Activated CD4-positive, alpha-beta memory T cell treated with anti-CD3 and anti-CD28 coated beads, Interleukin-2, amount 10 ng/mL, durations not matched to agents 7 days and 5 days (primary cell): ENCODE measurements at places on chromosomes 12 and 14. TPM values are rescaled to one million over a fixed set of nuclear protein-coding genes. Genes with fewer than 3 reads are reported as not detected.
A peak's percentile ranks its signal among the peaks of the same experiment; 100 is the strongest.

GRCh38 chr12:1047898-1048660 is 57.1 kb downstream of the ERC1 start:
- H3K4me3 ChIP-seq = no peak overlapping the region
- no peak for DNase-seq
- H3K27ac ChIP-seq = no peak overlapping the region
- H3K4me1 ChIP-seq = peaks cover 9% of the 10 kb centered on the region
- H3K36me3 ChIP-seq = peaks cover 2% of the 10 kb centered on the region

DNA sequence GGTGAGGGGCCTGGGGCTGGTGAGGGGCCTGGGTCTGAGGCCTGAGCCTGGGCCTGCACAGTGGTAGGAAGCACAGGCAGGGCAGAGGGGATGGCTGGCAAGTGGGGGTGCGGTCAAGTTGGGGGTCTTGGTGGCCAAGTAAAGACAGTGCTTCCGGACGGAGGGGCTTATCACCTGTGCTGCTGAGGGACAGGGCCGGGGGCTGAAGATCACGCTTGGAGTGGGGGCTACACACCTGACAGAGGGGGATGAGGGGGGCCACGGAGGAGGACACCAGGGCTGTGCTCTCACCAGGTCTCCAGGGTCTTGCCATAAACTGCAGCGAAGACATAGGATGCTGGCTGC is 12.2 kb downstream of the TEDC1 start:
- H3K27ac ChIP-seq = no peak overlapping the region
- DNase-seq = no peak
- peaks cover 5% of the 10 kb centered on the region for H3K4me1 ChIP-seq

GRCh38 chr14:59251811-59252771 is 63.6 kb downstream of the DAAM1 start:
- H3K4me3 ChIP-seq = no peak overlapping the region
- DNase-seq = no peak
- no peaks in the 10 kb centered on the region for H3K4me1 ChIP-seq
- no peaks in the 10 kb centered on the region for H3K27me3 ChIP-seq
- H3K27ac ChIP-seq = no peak overlapping the region

The KRT85 gene
- not detected for total RNA-seq

- peaks cover 11% of the 10 kb centered on the region for H3K27me3 ChIP-seq
- peaks cover 3% of the 10 kb centered on the region for H3K4me1 ChIP-seq
- H3K36me3 ChIP-seq = no peaks in the 10 kb centered on the region
- H3K27ac ChIP-seq = no peak overlapping the region
- H3K4me3 ChIP-seq = no peak overlapping the region
Observed at GRCh38 chr12:97148941-97149559, 242.0 kb downstream of the NEDD1 start.

- H3K4me1 ChIP-seq = no peaks in the 10 kb centered on the region
- DNase-seq = no peak
- H3K4me3 ChIP-seq = no peak overlapping the region
- H3K27me3 ChIP-seq = peaks cover 6% of the 10 kb centered on the region
- no peaks in the 10 kb centered on the region for H3K36me3 ChIP-seq
Observed at GRCh38 chr12:2745655-2746054, 49.1 kb upstream of the FKBP4 start.

The KCNK13 gene
- 0.18 TPM for total RNA-seq

The LHX5 gene
- not detected for total RNA-seq

- no peak for DNase-seq
- H3K27ac ChIP-seq = no peak overlapping the region
- H3K4me3 ChIP-seq = no peak overlapping the region
- H3K4me1 ChIP-seq = peaks cover 12% of the 10 kb centered on the region
Observed at GRCh38 chr12:6228535-6229223, 28.5 kb downstream of the CD9 start.

- peaks cover 10% of the 10 kb centered on the region for H3K4me1 ChIP-seq
- H3K27ac ChIP-seq = no peak overlapping the region
- DNase-seq = no peak
- H3K36me3 ChIP-seq = no peaks in the 10 kb centered on the region
- no peak overlapping the region for H3K4me3 ChIP-seq
Observed at GRCh38 chr12:116707751-116708150, 30.1 kb downstream of the SPRING1 start.

The EIF5 gene
- total RNA-seq = 197 TPM

DNA sequence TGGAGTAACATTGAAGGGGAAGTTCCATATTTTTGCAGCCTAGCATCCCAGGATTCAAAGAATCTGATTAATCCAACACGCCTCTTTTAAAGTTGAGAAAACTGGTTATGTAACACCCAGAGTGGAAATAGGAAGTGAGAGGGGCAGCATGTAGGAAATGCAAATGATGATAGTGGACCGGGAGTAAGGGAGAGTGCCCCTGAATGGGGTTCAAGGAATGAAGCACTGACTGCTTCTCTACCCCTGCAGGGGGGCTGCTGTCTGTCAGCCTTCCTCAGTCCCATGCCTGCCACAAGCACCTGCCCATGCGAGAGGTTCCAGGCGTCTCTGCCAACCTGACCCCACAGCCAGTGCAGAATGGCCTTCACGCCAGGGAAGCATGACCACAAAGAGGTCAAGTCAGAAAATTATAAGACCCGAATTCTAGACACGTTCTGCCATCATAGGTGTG is 126.5 kb upstream of the CCND2 start:
- peak overlapping the region; percentile 52 for H3K4me3 ChIP-seq
- peaks cover 91% of the 10 kb centered on the region for H3K4me1 ChIP-seq
- H3K36me3 ChIP-seq = peaks cover 17% of the 10 kb centered on the region
- no peaks in the 10 kb centered on the region for H3K27me3 ChIP-seq

DNA sequence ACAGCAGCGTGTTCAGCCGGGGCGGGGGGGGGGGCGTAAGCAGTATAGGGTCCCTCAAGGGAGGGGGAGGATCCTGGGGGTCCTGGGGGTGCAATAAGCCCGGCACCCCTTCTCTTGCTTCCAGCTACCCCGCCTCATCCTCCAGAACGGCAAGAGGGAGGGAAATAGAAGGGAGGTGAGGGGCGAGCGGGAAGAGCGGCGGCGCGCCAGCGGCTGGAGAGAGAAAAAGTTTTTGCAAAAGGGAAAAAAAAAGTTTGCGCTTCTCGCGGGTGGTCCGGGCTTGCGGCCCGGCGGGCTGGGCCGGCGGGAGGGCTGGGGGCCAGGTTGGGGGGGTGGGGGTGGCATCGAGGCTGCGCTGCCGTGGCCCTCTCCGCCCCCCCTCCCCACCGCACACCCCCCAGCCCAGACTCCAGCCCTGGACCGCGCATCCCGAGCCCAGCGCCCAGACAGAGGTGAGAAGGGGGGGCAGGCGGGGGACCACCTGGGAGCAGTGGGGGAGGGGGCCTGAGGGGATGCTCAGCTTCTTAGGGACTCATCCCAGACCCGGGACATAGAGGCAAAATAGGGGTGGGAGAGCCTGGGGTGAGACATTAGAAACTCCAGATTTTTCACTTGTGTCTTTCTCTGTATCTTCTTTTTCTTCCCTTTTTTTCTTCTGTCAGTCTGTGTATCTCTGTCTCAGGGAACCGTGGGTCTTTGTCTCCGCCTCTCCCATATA is at the start of gene GLI1:
GLI1 (plus strand) TSS at position 36 of the 718 bp plus-strand sequence. CDS start 3,907 bp downstream, outside the sequence.
- peaks cover 66% of the 10 kb centered on the region for H3K4me1 ChIP-seq
- no peaks in the 10 kb centered on the region for H3K36me3 ChIP-seq
- peak within 1 kb of the TSS; percentile 93 for H3K4me3 ChIP-seq
- peaks cover 23% of the 10 kb centered on the region for H3K27me3 ChIP-seq

GRCh38 chr12:84507956-84508850 is 404.4 kb downstream of the SLC6A15 start:
- H3K27ac ChIP-seq = no peak overlapping the region
- no peaks in the 10 kb centered on the region for H3K4me1 ChIP-seq
- H3K4me3 ChIP-seq = no peak overlapping the region
- no peaks in the 10 kb centered on the region for H3K36me3 ChIP-seq
- H3K27me3 ChIP-seq = no peaks in the 10 kb centered on the region

GRCh38 chr12:119153477-119154434 is 25.0 kb upstream of the HSPB8 start:
- DNase-seq = no peak
- H3K4me1 ChIP-seq = no peaks in the 10 kb centered on the region
- H3K36me3 ChIP-seq = no peaks in the 10 kb centered on the region

GRCh38 chr12:113688313-113688712 is 216.6 kb upstream of the LHX5 start:
- H3K4me1 ChIP-seq = no peaks in the 10 kb centered on the region
- no peaks in the 10 kb centered on the region for H3K36me3 ChIP-seq
- H3K27ac ChIP-seq = no peak overlapping the region
- H3K27me3 ChIP-seq = no peaks in the 10 kb centered on the region

- peaks cover 18% of the 10 kb centered on the region for H3K27me3 ChIP-seq
- no peak for DNase-seq
- H3K4me1 ChIP-seq = no peaks in the 10 kb centered on the region
- H3K36me3 ChIP-seq = no peaks in the 10 kb centered on the region
- no peak overlapping the region for H3K27ac ChIP-seq
Observed at GRCh38 chr14:95817271-95817670, 59.4 kb upstream of the TUNAR start.

DNA sequence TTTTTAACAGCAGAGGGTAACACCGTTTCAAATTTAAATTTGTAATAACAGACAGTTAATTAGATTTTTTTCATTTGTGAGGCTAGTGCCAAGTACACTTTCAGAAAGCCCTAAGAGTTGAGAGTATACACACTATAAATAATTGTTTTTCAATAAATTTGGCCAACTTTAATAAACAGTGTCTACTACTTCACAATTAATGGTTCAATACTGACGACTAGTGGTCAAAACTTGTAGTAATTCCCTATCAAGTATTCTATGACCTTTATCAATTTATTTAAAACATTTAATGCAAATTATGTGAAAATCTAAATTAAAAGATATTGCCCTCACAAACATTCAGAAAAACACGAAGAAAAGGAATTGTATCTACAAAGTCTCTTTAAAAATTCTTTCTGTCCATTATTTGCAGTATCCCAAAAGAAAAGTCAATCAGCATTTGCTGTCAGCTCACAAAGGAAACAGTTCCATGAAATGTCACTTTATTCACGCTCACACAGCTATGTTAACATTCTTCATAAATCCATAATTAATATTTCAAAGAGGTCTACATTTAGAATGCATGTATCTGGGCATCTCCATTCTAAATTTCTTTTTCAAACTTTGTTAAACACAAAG is 91.2 kb downstream of the CEP128 start:
- no peak for DNase-seq
- no peaks in the 10 kb centered on the region for H3K4me1 ChIP-seq
- H3K27ac ChIP-seq = no peak overlapping the region
- H3K27me3 ChIP-seq = no peaks in the 10 kb centered on the region
- H3K4me3 ChIP-seq = no peak overlapping the region

- DNase-seq = peak; percentile 21
- no peak overlapping the region for H3K27ac ChIP-seq
- H3K4me1 ChIP-seq = peaks cover 4% of the 10 kb centered on the region
- no peaks in the 10 kb centered on the region for H3K36me3 ChIP-seq
Observed at GRCh38 chr12:57166971-57167371, 19.6 kb upstream of the LRP1-AS start.

DNA sequence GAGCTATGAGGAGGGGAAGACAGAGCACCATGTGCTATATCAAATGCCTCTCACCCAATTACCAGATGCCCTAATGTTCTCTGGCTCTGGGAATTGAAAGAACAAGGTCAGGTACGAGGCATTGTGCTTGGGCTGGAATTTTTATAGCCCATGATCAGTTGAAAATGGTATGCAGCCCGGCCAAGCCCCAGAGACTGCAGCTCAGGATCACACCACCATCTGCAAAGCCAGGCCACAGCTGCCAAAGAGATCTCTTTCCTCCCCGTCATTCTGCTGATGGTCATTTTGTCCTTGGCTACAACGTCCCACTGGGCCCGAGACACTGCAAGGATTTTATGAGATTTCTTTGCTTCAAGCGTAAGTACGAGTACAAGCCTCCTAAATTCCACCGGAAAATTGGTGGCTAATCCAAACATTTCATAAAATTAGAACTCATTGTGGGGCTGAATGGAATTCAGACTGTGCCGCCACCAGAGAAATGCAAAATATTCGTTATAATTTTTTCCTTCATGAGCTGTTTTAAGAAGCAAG is 15.1 kb downstream of the NUAK1 start:
- no peak overlapping the region for H3K4me3 ChIP-seq
- peaks cover 20% of the 10 kb centered on the region for H3K27me3 ChIP-seq
- no peak for DNase-seq
- no peaks in the 10 kb centered on the region for H3K4me1 ChIP-seq
- no peak overlapping the region for H3K27ac ChIP-seq

DNA sequence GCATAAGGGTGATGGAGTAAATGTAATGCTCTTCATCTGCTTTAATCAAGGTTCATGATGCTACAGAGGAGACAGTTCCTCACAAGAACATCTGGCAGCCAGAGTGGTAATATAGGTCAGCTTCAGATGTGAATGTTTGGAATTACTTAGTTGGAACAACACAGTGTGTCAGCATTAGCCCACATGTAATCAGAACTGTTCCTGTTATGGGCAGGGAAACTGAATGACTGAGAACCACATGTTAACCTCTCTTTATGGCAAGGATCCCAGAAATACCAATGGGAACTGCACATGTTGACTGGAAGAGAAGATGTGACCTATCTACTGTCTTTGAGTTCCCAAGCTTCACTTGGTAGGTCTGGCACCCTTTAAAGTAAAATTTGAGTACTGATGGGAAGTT is 390.1 kb upstream of the PDE3A start:
- H3K36me3 ChIP-seq = no peaks in the 10 kb centered on the region
- no peaks in the 10 kb centered on the region for H3K27me3 ChIP-seq
- H3K4me1 ChIP-seq = no peaks in the 10 kb centered on the region
- no peak overlapping the region for H3K27ac ChIP-seq

DNA sequence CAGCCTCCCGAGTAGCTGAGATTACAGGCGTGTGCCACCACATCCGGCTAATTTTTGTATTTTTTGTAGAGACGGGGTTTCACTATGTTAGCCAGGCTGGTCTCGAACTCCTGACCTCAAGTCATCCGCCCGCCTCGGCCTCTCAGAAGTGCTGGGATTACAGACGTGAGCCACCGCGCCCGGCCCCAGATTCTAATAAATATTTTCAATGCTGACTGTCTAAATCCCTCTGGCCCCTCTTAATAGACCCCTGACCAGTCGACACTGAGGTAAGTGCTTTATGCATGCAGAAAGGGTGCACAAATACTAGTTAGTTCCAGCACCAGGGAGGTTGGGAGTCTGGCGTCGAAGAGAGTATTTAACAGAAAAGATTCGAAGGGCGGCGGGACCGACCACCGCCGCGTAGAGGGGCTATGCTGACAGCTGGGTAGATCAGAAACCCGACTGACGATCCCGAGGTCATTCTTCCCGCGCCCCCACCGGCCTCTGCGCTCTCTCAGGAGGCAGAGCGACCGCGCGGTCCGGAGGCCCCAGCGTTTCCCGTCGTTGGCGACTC is 1.1 kb upstream of the SPATS2 start:
- peaks cover 6% of the 10 kb centered on the region for H3K27me3 ChIP-seq
- H3K36me3 ChIP-seq = peaks cover 4% of the 10 kb centered on the region
- H3K27ac ChIP-seq = peak overlapping the region; percentile 93
- peaks cover 31% of the 10 kb centered on the region for H3K4me1 ChIP-seq

The KRT8 gene
- 0.65 TPM for total RNA-seq

The INSM2 gene
- total RNA-seq = not detected
